ENCODE measurements at places on chromosomes 6 and 20.

- no peak for DNase-seq
Observed at GRCh38 chr20:17949899-17950298, 18.7 kb downstream of the SNX5 start.

DNA sequence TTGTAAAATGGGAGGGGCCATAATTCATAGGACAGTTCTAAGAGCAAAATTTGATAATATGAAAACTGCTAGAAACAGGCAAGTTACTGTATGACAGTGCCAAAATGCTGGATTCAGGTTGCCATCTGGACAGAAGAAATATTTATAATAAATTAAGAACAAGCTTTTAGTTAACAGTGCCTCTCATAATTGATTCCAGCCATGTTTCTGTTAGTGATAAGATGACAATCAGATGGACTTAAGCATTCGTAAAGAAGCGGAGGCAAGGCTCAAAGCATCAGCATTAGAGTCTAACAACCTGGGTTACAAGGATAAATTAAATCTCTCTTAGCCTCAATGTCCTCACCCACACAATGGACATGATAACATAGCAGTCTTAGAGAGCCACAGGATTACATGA is 61.0 kb downstream of the SESN1 start:
- DNase-seq, result no peak

GRCh38 chr6:34926655-34927054 is 37.6 kb downstream of the ANKS1A start:
- DNase-seq, result no peak

DNA sequence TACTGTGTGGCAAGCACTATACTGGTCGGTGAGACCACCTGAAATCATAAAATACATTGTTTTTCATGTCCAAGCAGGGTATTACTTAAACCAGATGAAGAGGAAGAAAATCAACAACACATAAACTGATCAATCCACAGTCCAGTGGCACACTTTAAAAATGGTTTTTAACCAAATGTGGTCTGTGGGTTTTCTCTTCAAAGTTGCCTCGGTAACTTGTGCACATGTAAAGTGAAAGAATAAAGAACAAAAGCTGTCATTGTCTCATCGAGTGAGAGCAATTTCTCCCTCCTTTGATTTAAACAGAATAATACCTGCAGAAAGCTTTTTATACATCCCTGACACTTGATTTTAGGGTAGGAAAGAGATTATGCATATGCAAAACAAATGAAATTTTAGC is 3.7 kb downstream of the FLRT3 start:
- no peak for DNase-seq

- DNase-seq, result no peak
Observed at GRCh38 chr6:150025201-150025917, at the start of gene RAET1L. Gene RAET1L (minus strand): TSS chr6:150025532. CDS start chr6:150025471, 61 bp downstream.

DNA sequence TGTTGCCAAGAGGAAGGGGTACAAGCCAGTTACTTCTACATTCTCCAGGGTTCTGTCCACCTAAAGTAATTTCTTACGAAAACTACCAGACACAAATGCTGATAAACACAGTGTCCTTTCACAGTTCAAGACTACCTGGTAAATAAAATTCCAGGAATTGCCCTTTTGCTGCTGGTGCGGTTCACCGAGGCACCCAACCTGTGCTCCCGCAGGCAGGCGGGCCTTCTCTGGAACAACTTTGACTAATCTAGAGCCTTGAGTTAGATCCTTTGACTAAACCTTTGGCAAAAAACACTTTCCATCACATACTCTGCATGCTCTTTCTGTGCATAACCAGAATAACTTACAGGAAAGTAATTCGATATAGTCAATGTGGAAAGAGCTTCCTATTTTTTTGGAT is 107.0 kb downstream of the HUS1B start:
- no peak for DNase-seq

GRCh38 chr20:4726710-4727397 is 5.1 kb downstream of the PRND start:
- DNase-seq, result peak; percentile 48

- DNase-seq, result no peak
Observed at GRCh38 chr20:52167232-52167840, 24.2 kb downstream of the ZFP64 start.

DNA sequence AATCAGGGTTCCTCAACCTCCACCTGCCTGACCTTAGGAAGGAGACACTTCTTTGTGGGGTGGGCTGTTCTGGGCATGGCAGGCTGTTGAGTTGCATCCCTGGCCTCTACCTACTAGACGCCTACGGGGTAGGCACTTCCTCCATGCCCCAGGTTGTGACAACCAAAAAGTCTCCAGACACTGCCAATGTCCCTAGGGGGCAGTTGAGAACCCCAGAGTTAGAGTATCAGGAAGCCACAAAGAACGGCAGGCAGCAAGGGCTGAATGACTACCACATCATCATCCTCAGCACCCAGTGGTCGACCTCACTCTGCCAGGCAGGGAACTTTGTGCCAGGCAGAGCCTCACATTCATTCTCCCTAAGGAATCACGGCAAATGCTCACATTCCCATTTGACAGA is 21.5 kb downstream of the PMEPA1 start:
- no peak for DNase-seq

DNA sequence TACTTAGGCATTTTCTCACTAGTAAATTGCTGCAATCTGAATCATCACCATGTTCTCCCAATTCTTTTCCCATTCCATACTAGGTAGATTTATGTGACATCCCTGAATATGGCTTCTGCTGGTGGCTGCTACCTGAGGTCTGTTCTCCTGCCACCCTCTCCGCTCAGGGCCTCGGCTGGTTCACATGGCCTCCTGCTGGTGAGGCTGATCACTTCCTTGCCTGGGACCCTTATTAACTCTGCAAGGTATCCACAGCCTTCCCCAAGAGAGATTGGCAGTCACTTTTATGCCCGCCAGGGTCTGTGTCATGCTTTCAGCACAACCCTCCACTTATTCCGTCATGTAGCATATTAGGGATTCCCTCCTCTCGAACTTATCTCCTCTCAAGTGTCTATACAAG is 424.5 kb upstream of the FLRT3 start:
- DNase-seq, result no peak
